ENCODE measurements at places on chromosomes 12 and 14.

DNA sequence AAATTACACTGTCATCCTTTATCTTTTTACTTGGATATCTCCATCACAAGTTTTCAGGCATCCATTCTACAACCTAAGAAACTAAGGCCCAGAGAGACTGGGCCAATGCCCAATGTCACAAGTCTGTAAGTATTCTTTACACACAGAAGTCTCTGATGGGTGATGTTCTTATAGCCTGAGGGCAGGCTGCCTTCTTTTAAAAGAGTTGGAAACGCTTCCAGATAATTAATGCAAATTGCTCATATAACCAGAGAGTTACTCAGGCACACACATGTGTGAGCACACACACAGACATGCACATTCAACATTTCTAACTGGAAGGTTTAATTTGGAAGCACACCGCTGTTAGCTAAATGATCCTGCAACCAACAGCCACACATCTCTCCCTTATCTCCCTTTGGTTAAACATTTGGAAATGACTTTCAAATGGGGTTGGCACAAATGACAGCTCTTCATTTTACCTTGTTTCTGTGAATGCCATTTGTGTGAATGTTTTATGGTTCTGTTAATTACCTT, 160.8 kb upstream of the TMPO start:
- ATAC-seq, result no peak

DNA sequence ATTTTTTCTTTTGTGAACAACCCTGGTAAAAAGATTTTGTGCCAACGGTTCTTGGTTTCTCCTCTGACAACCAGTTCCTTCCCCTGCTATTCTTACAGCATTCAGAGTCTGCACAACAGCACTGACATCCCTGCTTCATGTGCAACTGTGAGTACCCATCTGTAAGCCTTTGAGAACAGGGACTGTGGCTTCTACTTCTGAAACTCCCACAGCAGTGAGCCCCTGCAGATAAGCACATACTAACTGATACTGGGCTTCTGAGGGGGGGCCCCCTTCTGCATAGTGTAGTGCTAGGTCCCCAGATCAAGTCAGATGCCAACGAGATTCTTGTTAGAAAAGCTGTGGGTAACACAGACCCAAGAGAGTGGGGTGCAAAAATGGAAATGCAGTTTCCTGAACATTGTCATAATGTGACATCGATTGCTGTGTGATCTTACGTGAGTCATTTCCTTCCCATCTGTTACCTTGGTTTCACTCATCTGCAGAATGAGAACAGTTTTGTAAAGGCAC, 11.1 kb upstream of the NINJ2 start:
- ATAC-seq, result peak; percentile 96

GRCh38 chr12:120404271-120404670, 33.6 kb upstream of the COX6A1 start:
- no peak for ATAC-seq

DNA sequence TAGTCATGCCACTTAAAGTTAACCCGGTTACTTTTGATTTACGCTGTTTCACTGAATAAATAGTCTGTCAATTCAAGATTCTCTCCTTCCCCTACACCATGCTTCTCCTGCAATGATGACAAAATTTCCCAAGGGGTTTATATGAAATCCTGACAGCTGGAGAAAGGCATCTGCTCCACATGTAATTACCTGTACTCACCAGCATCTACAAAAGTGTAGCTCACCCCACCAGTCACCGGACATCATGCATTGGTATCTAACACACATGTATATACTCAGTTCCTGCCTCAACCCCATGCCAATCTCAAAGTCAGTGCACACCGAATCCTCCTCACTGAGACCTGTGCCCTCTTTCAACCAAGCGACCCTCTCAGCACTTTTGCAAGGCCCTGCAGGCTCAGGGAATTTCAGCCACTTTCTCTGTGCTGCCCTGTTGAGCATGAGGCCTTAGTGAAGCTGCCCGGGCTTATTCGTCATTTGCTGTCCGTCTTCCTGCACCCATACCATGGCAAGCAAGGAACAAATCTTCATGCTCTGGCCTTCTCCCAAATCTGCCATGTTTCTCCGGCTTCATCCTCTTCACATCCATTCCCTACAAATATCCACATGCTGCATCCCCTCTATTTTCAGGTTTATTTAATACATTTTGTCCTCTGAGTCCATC, 131.6 kb downstream of the SEC23A start:
- ATAC-seq, result no peak

- ATAC-seq, result no peak
Measured at GRCh38 chr14:59852350-59852749, 18.2 kb downstream of the RTN1 start.

DNA sequence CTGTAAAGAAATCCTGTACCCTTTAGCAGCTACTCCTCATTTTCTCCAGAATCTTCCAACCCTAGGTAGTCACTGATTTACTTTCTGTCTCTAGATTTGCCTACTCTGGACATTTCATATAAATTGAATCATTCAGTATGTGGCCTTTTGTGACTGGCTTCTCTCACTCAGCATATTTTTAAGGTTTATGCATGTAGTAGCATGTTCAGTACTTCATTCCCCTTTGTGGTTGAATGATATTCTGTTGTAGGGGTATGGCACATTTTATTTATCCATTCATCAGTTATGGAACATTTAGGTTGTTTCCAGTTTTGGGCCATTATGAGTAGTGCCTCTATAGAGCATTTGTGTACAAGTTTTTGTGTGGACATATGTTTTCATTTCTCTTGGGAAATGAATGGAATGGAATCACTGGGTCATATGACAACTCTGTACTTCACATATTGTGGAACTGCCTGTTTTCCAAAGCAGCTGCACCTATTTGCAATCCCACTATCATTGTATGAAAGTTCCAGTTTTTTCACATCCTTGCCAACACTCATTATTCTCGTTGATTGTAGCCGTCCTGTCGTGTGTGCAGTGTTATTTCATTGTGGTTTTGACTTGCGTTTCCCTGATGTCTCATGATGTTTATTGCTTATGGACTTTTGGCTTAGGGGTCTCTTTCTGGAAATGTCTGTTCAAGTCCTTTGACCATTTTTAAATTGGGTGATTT, 57.2 kb downstream of the ATF7IP start:
- peak; percentile 28 for ATAC-seq

GRCh38 chr12:57758552-57759359, 3.9 kb downstream of the MARCHF9 start:
- ATAC-seq, result no peak

DNA sequence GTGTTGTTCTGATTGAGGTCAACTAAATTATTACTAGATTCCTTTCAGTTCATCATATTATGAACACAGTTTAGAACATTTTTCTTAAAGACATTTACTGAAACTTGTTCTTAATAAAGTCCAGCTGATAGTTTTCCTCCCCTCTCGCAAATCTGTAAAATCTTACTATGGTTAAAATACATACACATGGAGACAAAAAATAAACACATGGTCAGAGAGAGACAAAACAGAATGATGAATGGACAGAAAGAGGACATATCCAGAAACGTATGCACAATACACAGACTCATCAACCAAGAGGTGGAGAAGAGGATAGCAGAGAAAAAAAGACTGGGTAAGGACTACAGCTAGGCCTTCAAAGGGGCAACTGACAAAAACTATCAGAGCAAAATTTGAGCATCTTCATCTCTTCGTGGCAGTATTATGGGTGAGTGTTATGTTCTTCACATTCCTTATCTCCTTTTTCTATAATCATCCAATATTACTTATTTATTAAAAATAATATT, 38.4 kb downstream of the EEA1 start:
- no peak for ATAC-seq

GRCh38 chr12:25422241-25422640, 130.8 kb downstream of the LMNTD1 start:
- ATAC-seq, result no peak

DNA sequence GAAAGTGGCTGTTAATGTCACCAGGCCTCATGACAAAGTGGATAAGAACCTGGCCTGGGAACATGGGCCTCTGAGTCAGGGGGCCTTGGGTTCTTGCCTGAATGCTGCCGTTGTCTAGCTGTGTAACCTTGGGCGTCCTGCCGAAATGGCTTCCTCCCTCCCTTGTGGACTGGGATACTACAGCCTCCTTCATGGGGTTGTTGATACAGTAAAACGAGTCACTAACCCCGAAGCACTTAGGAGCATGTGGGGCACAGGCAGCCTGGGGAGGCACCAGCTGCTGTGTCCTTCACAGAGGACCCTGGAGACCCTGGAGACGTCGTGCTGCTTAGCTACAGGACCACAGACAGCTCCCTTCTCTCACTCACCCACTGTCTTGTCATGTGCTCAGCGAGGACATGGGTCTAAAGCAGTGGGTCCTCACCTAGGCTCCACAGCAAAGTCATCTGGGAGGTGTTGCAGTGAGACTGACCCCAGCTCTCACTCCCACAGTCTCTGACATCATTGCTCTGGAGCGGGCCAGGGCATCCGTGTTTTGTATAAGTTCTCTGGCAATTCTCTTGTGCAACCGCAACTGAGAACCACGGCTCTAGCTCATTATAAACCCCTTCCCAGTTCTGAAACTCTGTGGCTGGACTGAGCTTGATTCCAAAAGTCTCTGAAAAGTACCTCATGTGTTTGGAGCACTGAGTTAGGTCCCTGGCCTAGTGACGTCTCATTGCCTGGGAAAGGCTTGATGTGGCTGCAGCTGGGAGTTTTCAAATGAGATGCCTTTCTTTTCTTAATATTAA, 42.1 kb downstream of the SERPINA3 start:
- ATAC-seq, result no peak

GRCh38 chr12:105874121-105874520, 264.6 kb downstream of the NUAK1 start:
- ATAC-seq, result no peak

DNA sequence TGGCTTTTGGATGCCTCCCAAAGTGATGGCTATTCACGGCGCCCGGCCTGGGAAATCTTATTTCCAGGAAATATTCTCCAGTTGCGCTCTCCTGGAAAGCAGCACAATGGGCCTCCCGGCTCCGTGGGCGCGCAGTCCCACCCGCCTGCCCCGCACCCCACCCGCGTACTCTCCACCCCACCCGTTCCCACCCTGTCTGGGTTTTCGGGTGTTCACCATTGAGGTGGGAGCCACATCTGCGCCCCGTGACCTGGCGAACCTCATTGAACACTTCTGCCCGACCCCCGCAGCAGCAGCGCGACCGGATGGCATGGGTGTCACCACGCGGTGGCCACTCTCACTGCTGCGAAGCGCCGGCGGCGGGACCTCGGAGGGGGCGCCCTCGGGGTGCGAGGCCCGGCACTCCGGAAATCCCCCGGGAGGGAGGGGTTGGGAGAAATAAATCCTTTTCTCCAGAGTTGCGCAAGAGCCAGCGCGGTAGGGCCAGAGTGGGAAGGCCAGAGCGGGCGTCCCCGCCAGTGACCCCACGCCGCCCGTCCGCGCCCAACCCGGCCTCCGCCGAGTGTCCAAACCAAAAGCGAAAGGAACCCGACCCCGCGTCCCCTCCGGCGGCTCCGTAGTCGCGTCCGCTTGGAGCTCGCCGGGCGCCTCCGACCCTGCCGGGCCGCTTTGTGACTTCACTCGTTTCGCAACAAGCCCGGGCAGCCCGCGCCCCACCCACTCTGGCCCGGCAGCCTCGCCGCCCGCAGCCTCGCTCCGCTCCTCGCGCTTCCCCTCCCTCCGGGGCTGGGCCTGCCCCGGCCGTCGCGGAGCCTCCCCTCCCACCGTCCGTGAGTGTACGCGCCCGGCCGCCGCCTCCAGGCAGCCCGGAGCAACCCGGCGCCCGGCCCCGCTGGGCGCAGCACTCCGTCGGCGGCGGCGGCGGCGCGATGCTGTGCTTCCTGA, at the start of gene DRAM1:
DRAM1 (plus strand) TSS at position 720 of the 945 bp plus-strand sequence; CDS start at position 930, 210 bp downstream.
- ATAC-seq, result peak; percentile 96

- no peak for ATAC-seq
Measured at GRCh38 chr14:104202259-104203070, 64.1 kb downstream of the KIF26A start.

GRCh38 chr12:53123578-53124351, 20.5 kb downstream of the SOAT2 start:
- no peak for ATAC-seq

DNA sequence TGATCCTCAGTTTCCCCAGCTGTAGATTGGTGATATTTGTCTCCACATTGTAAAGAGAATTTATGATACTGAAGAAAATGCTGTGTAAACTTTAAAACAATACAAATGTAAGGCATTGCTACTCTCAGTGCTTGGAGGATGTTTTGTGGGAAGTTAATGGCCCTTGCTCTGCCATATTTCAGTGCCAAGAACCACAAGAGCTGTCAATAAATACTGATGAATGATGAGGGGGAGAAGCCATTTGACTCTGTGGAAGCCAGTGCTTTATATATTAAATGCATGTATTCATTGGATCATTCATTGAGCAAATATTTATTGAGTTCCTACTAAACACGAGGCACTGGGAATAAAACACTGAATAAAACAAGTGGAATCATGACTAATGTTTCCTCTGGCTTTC, 30.8 kb downstream of the CACNA1C start:
- no peak for ATAC-seq
